IMR-90 (cell line): ENCODE measurements at places on chromosomes 7 and 10. TPM values are rescaled to one million over a fixed set of nuclear protein-coding genes. Genes with fewer than 3 reads are reported as not detected.

- DNase-seq = no peak
These were observed 212.0 kb downstream of the TSPAN12 start for GRCh38 chr7:120645966-120646365.

GRCh38 chr7:105685161-105685560, 103.9 kb upstream of the EFCAB10 start:
- peak; percentile 59 for DNase-seq

- DNase-seq = no peak
These were observed 5.9 kb downstream of the BORCS7 start for GRCh38 chr10:102859911-102860310.

DNA sequence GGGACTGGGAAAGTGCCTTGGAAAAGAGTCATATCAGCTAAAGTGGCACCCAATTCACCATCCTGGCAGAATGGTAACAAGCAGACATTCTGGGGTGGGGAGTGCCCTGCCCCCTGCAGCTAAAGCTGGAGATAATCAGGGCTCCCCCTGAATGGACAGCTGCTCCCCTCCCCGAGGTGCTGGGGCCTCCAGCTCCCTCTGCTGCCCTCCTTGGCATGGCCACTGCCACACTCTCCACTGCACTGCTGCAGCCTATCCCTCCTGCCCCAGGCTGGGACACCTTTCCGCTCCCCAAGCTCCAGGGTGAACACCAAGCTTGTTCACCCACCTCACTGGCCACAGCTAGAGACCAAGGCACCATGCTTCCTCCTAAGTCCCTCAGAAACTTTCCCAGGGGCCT, 9.8 kb upstream of the PARD3 start:
- no peak for DNase-seq

ADCYAP1R1 gene
- not detected in 2 replicates for total RNA-seq

GRCh38 chr7:557558-557881, 37.9 kb upstream of the PDGFA start:
- no peak for DNase-seq

- DNase-seq = peak; percentile 1
These were observed 434.3 kb upstream of the C7orf33 start for GRCh38 chr7:148156233-148156632.

GRCh38 chr7:139853506-139854123, 24.6 kb downstream of the TBXAS1 start:
- DNase-seq = peak; percentile 83

BHLHA15 gene
- not detected in 2 replicates for total RNA-seq

DNA sequence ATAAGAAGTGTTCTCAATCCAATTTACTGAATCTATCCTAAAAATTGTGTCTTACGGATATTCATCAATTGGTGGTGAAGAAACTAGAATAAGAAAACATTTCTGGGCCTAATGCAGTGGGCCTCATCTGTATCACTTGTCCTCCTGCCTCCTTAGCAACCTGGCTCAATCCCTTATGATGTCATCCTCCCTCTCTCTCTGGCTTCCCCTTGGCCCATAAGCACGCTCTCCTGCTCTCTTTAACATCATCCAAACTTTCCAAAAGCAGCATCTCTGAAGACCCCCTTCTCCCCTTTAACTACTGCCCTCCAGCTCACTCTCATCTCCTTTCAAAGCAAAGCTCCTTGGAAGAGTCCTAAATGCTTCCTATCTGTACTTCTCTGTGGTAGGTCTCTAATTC, 4.7 kb upstream of the STN1 start:
- no peak for DNase-seq

DNA sequence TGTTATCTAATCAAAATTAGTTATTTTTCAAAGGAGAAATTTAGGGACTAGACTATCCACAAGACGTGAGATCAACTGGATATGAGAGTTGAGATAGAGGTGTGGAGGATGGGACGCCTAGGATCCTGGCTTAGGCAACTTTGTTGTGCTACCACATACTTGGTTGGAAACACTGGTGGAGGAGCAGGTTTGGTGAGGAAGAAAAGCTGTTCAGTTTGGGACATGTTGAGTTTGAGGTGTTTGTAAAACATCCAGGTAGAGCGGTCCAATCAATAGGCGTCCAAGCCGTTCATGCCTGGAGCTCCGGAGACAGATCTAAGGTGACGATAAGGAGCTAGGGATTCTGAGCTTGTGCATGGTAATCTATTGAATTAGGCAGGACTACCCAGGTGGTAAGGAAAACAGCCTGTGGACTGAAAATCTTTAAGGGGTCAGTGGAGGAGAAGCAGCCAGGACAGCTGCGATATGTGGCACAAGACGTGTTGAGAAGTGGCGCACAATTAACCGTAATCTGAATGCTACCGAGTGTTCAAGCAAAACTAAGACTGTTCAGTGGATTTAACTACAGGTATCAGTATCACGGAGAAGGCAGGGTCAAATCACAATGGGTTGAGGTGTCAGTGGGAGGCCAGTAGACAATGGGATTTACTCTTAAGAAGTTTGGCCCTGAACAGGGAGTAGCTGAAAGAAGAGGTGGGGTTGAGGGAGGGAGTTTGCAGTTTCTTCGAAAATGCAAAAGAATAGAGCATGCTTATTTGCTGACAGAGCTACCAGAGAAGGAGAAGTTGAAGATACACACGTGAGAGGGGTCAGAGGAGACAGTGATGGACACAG, 16.1 kb upstream of the TRPV6 start:
- no peak for DNase-seq

DNA sequence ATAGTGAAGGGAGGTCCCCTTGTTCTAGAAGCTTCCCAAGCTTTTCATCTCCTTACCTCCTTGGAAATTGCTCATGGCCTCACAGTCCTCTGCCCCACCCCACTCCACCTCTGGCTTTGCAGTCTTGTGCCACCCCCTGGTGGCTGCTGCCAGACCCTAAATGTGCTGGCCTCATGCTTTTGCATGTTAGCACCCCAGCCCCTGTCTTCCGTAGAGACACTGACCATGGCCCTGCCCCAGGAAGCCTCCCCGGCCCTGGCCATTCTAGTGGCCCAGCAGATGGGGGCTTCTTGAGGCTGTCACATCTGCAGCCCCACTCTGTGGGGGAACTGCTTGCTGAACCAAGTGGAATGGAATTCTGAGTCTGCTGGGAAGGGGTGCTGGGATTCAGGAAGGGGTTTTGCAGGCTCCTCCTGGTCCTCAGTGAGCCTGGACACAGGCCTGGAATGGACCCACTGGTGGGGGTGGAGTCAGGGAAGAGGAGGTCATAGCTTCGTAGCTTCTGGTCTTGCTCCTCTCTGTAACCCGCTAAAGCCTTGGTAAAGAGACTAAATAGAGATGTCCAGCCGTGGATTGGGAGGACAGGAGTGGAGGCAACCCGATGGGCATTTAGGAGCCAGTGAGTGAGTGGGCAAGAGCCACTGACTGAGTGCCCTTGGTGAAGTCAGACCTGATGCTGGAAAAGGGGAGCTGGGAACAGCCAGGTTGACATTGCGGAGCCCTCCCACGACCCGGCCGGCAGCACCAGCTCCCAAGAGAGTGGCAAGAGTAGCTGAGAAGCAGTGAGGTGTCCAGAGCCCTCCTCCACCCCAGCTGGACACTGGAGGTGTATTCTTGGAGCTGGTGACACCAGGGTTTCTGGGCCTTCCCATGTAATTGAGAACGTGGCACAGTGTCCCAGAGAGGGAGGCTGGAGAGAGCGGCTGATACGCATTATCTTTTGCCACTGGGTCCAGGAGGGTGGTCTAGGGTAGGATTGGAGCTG, 20.9 kb downstream of the RAMP3 start:
- DNase-seq = no peak

DNA sequence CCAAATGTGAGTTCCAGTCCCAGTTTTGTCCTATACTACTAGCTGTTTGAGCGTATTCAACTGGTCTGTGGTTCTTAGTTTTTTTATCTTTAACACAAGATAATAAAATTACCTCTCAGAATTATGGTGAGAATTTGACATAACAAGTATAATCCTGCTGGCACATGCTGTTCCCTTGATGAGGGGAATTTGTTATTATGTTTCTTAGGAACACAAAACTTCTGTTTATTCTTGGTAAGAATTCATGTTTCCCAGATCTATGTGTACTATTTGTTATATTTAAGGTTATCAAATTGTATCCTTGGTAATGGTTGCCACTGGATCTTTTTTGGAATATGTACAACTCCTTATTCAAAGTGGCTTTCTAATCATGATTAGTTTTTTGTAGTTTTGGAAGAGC, 335.6 kb downstream of the ADK start:
- DNase-seq = no peak

GRCh38 chr10:49662169-49662830, 17.2 kb upstream of the C10orf53 start:
- no peak for DNase-seq

PDE1C gene
- 53.3 and 61.5 TPM in 2 replicates for total RNA-seq

DNA sequence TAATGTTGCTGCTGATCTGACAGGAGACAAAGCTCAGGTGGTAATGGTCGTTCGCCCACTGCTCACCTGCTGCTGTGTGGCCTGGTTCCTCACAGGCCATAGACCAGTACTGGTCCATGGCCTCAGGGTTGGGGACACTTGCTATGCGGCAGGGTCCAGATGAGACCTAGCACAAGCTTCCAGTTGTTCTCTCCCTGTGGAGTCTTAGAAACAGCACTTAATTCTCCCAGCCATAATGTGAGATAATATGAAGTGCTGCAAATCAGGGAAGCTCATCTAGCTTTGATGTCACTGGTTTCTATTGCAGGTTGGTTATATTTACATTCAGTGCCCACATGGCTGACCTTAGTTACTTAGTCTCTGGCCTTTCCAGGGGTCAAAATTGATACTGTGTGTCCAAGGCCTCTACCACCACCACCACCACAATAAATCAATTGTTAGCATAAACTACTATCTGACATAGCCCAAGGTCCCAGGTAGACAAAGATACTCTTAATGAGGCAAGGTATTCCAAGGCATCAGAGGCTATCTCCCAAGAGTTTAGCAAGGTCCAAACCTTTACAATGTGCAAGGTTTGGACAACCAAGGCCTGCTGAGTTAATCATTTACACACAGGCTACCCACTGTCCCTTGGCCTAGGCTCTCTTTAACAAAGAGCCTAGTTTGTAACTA, 11.0 kb downstream of the AGBL3 start:
- DNase-seq = no peak

DNA sequence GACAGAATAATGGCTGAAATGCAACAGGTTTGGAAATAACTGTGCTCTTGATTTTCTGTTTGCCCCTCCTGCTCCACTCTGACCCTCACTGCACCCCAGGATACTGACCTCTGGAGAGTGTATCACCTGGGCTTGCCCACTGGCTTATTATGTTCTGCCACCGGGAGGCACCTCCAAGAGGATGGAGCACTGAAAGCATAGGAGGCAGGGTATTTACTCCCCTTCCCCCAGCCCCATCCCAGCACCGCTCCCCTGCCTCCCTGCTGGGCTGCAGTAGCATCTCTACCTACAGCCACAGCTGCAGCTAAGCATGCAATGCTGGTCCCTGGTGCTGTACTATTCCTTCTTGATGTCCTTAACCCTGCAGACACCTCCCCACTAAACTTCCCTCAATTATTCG, 26.4 kb downstream of the RAB11FIP2 start:
- DNase-seq = no peak

DNA sequence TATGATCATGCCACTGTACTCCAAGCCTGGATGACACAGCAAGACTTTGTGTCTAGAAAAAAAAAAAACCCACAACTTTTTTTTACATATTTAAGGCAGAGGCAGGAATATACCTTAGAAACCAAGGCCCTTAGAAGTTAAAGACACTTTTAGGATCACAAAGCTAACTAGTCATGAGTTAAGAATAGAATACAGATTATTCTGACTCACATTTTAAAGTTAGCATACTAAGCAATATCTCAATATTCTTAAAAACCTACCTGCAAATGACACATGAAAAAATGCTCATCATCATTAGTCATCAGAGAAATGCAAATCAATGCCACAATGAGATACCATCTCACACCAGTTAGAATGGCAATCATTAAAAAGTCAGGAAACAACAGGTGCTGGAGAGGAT, 177.7 kb downstream of the CHCHD3 start:
- no peak for DNase-seq

GRCh38 chr7:64999165-65000004, 7.1 kb downstream of the ERV3-1 start:
- peak; percentile 53 for DNase-seq

DNA sequence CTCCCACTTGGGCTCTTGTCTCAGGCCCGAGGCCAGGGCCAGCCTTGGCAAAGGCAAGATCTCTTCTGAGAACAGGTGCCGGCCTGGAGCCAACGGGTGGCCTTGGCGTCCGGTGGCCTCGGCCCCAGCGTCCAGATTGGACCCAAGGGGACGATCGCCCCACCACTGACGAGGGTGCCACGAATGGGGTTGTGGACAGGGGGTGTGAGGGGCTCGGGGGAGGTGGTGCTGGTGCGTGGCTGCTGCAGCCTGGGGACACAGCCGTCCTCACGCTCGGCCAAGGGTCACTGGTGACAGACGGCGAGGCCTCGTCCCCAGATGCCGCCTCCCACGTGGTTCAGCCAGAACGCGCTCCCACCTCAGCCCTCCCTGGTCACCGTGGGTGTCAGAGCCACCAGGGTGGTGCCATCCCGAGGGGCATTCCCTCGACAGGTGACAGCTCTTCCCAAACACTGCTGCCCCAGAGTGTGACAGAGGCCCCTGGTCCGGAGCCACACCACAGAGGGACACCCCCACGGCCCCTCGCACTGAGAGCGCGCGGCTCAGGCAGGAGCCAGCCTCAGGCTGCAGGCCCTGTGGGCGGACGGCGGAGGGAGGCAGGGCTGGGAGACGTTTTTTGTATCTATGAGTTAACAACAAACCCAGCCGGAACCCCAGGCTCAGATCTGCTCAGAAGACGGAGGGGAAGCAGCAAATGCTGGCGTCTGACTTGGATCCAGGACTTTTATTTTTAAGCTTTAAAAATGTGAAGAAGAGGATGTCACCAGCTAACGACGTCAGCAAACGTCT, 18.5 kb upstream of the CFAP46 start:
- DNase-seq = no peak

- DNase-seq = peak; percentile 79
These were observed 84.9 kb downstream of the CHRM2 start for GRCh38 chr7:136953386-136953785.

DNA sequence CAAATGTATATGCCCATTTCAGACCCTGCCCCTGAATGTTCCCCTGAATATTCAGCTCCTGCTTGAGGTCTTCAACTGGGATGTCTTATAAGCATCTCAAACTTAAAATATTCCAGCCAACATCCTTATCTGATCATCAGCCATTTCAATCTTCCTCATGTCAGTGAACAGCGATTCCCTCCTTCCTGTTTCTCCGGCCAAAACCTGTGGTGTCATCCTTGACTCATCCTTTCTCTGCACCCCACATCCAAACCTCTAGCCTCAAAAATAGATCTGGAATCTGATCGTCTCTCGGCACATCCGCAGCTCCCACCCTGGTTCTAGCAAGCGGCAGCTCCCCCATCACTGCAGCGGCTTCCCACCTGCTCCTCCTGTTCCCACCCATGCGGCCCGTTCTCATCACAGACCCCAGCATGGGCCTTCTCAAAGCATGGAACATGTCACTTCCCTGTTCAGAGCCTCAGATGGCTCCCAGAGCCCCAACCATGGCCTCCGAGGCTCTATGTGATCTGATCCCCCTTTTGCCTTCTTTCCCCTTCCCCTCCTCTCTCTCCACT, 165.7 kb downstream of the HECW1 start:
- no peak for DNase-seq

PTF1A gene
- not detected in 2 replicates for total RNA-seq

TMEM140 gene
- total RNA-seq = 0.28 and 0.72 TPM in 2 replicates

GRCh38 chr10:77357611-77358310, 279.8 kb downstream of the KCNMA1 start:
- peak; percentile 85 for DNase-seq

HPS6 gene
- 21.9 and 23.1 TPM in 2 replicates for total RNA-seq

GRCh38 chr10:90644165-90644564, 213.7 kb downstream of the HTR7 start:
- no peak for DNase-seq

- no peak for DNase-seq
These were observed 782 bp downstream of the POU6F2 start for GRCh38 chr7:38978491-38978890.
